ENCODE measurements at places on chromosomes 3 and 15.
A peak's percentile ranks its signal among the peaks of the same experiment; 100 is the strongest.

DNA sequence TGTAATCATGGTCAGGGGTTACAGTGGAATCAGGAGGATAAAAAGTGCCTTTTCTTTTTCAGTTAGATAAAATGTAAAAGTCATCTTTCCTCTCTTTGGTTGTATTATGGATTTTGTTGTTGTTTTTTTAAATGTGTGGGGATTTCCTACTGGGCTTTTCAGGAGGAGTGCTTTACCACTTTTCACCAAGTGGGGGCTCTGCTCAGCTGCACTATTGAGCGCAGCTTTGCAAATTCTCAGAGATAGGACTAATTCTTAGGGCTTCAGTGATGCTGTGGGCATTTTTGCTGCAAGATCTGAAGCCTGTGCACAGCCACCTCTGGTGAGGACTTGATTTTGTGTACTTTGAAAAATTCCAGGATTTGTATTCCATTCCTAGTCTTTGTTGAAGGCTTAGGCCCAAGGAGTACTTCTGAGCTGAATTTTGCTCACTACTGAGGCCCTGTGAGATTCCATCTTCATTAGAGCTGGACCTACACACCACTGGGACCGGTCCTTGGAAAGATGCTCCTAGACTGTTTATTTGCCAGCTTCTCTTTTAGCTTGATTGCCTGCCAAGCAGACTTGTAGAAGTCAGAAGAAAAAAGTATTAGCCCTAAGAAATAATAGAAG is 7.5 kb downstream of the GNB5 start:
- peak; percentile 36 for DNase-seq

DNA sequence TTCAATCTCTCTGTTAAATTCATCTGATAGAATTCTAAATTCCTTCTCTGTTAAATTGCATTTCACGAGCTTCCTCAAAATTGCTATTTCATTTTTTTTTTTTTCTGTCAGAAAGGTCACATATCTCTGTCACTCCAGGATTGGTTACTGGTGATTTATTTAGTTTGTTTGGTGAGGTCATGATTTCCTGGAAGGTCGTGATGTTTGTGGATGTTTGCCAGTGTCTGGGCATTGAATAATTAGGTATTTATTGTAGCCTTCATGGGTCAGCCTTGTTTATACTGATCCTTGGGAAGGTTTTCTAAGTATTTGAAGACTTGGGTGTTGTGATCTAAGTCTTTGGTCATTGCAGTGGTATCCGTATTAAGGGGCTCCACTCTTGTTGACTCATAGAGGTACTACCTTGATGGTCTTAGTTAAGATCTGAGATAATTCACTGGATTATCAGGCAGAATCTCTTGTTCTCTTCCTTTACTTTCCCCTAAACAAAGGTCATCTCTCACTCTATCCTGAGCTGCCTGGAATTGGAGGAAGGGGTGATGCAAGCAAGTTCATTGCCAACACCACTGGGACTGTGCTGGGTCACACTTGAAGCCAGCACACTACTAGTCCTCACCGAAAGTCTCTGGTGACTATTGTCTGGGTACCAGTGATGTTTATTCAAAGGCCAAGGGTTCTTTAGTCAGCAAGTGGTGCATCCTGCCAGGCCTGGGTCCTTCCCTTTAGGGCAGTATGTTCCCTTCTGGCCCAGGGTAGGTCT is 231.1 kb downstream of the GBE1 start:
- no peak for DNase-seq

- DNase-seq: no peak
Measured at GRCh38 chr3:24533561-24534193, 39.0 kb upstream of the THRB start.

GRCh38 chr3:127853681-127854080 is 31.4 kb upstream of the MGLL start:
- no peak for DNase-seq

- no peak for DNase-seq
Measured at GRCh38 chr3:127151992-127152650, 40.8 kb upstream of the PRR23E start.

GRCh38 chr3:32282578-32283154 is 44.2 kb downstream of the CMTM8 start:
- DNase-seq: no peak

- peak; percentile 11 for DNase-seq
Measured at GRCh38 chr3:130916507-130917167, 22.8 kb downstream of the ATP2C1 start.

GRCh38 chr15:65085990-65086679 is 9.6 kb downstream of the KBTBD13 start:
- no peak for DNase-seq
